T follicular helper cell (primary cell): ENCODE measurements at places on chromosomes 11 and 22.

DNA sequence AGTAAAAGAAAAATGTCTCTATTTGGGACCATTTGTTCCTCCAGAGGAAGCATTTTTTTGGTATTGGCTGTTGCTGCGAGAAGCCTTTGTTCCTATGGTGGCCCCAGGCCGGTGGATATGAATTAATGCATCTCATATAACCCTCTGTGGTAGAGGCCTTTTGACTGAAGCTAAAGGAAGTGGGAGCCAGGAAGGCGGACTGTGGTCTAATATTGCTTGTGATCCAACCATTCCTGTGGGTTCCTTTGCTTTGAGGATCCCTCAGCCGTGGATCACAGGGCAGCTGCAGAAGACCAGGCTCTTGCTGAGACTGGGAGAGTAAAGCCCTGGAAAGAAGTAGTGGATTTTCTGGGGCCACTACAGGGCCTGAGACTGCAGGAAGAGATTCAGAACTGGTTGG is 68.3 kb upstream of the NAV2 start:
- no peak for DNase-seq

DNA sequence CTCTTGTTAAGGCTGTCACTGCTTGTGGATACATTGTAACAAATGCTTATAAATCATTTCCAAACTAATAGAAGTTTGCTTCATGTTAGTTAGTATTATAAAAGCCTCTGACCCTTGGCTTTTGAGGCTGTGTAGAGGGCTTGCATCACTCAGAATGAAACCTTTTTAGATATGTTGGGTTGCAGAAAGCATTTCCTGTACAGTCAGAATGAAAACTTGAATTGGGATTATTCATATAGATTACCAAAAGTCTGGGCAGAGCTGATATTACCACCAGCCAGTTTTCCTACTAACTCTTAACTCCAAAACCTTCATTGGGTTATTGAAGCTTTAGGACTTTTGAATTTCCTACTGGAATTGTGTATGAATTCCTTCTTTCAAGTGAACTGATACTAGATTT is 12.0 kb downstream of the KMT2A start:
- DNase-seq, result no peak

GRCh38 chr22:45425101-45425500 is 11.6 kb downstream of the RIBC2 start:
- no peak for DNase-seq

GRCh38 chr11:9851366-9851765 is 187.5 kb downstream of the SWAP70 start:
- DNase-seq, result no peak

DNA sequence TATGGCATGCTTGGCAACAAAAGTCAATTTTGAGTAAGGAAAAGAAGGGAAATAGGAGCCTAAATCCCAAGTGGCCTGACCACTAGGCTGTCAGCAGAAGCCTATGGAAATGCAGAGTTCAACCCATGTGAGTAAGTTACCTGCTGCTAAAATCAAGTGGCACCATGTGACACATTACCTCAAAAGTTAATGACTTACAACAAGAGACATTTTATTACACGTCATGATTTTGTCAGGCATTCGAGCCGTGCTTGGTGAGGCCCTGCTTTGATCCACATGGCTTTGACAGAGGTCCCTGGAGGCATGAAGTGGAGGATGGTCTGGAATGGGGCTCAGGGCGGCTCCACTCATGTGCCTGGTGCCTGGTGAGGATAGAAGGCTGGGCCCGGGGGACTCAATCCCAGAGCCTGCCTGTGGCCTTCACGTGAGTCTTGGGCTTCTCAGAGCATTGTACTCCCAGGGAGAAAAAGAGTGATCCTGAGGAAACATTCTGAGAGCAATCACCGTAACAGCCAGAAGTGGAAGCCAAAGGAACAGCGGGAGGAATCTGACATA is 339.1 kb upstream of the B3GAT1 start:
- no peak for DNase-seq

GRCh38 chr22:39132871-39133524 is 19.5 kb downstream of the CBX7 start:
- DNase-seq, result no peak

DNA sequence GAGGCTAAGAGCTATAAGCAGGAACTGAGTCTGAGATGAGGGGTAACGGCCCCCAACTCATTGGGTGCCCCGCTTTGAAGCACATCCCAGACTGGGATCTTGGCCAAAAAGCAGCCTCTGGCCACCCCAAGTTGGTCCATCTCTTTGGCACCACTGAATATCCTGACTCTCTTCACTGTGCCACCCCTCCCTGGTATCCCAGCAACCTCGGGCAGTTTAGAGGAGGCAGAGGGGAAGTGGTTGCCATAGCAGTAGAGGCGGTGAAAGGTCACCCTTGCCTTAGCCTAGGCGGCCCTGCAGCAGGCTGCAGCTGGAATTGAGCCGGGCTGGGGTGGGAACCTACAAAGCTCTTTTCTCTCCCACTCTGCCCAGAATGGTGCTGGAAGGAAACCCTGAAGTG is 1.1 kb downstream of the PELI3 start:
- no peak for DNase-seq

GRCh38 chr11:27174672-27175210 is 134.1 kb downstream of the BBOX1 start:
- no peak for DNase-seq

DNA sequence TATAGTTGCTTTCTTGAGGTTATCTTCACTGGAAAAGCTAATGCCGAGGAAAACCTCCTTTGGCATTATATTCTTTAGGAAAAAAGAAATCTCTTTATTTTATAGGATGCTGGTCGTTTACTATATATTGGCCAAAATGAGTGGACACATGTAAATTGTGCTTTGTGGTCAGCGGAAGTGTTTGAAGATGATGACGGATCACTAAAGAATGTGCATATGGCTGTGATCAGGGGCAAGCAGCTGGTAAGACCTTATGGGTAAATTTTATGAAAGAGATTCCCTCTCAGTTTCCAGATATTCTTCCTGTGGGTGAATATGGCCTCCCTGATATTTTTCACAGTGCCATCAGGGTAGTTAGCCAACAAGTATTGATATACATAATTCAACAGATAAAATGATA is 29.4 kb upstream of the TTC36 start:
- DNase-seq, result no peak

DNA sequence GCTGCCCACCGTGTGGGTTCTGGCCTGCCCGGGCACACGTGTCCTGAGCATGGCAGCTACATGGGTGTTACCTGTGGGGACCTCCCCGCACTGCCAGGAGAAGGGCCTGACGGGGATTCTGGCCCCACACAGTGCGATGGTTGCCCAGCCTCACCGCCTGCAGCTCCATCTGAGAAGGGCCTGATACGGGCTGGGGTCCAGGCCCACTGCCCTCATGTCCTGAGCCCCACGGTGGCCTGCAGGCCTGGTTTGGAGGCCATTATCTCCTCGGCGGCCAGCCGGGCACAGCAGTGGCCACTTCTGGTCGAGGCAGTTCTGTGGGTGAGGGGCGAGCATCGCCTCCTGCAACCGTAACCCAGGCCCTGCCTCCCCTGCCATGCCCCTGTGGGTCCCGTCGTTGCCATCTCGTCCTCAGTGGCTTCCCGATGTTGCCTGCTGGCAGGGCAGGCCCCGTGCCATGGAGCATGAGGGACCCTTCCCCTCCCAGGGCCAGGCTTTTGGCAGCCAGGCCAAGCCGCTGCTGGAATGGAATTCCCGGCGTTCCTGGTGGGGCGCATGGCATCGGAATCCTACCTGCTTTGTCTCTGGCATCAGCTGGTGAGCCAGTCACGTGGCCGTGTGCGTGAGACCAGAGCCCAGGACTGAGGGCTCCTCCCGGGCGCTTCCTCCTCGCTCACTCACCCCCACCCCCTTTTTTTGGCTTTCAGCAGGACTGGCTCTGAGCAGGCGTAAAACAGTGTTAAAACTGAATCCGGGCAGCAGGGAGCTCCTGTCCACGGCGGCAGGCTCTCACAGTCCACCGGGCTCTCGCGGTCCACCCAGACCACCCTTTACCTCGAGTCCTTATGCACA is 71.9 kb upstream of the PPARA start:
- no peak for DNase-seq

GRCh38 chr11:66136752-66137123 is 66.7 kb downstream of the PACS1 start:
- no peak for DNase-seq

DNA sequence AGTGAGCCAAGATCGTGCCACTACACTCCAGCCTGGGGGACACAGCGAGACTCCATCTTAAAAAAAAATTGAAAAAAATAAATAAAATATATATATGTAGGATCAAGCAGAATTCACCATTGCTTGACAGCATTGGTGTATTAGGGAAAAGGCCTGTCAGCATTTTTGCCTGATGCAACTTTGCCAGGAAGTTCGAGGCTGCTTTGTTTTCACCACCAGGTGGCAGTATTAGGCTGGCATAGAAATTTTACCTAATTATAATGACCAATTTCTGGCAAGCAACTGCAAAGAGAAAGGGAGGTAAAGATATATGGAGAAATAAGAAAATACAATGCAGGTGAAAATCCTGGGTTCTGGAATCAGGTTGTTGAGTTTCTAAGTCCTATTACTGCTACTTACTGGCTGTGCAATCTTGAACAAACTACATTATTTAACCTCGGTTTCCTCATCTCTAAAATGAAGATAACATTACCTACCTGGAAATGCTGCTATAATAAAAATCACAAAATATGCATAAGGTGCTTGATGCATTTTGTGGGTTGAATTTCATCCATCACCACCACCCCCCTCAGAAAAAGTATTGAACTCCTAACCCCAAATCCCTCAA is 24.7 kb downstream of the LAYN start:
- peak; percentile 40 for DNase-seq

- no peak for DNase-seq
These were observed 5.5 kb upstream of the TMPRSS6 start for GRCh38 chr22:37115032-37115431.

DNA sequence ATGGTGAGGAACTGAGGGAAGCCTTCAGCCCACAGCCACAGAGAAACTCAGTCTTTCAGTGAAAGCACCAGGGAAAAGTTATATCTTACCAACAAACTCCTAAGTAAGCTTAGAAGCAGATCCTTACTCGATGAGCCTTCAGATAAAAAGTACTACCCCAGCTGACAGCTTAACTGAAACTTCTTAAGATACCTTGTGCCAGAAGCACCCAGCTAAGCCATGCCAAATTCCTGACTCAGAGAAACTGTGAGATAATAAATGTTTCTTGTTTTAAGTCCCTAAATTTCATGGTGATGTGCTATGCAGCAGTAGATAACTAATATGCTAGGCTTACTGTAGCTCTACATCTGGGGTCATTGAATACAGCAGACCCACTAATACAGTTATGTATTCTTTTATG is 2025.0 kb downstream of the LRRC4C start:
- DNase-seq, result no peak

DNA sequence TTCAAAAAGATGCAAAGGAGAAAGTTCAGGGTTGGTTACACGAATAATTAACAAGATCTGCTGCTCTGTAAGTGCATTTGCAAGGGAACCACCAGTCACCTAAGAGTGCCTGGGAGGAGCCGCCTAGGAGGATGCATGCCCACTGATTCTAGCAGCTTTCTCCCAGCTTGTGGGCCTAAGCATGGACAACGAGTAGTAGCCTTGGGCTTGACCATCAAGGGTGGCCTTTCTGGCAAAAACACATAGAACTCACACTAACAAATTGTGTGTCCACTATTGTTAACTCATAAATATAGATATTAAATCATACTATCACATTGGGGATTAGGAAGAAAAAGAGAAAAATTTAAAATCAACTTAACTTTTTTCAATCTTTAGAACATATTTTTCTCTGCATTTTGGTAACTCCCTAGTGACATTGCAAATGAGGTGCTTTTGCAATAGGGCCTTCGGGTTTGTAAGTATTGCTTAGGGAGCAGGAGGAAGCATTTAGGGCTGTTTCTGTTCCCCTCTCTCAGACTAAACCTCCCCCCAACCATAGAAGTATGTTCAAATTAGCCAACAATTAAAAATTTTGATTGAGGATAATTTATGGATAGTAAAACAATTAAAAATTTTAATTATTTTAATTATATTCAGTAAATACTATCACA is 57.3 kb upstream of the CEP295 start:
- DNase-seq, result no peak

GRCh38 chr11:2759228-2760195 is 59.7 kb upstream of the KCNQ1OT1 start:
- DNase-seq, result no peak

GRCh38 chr11:72373163-72373562 is 61.2 kb downstream of the CLPB start:
- no peak for DNase-seq

DNA sequence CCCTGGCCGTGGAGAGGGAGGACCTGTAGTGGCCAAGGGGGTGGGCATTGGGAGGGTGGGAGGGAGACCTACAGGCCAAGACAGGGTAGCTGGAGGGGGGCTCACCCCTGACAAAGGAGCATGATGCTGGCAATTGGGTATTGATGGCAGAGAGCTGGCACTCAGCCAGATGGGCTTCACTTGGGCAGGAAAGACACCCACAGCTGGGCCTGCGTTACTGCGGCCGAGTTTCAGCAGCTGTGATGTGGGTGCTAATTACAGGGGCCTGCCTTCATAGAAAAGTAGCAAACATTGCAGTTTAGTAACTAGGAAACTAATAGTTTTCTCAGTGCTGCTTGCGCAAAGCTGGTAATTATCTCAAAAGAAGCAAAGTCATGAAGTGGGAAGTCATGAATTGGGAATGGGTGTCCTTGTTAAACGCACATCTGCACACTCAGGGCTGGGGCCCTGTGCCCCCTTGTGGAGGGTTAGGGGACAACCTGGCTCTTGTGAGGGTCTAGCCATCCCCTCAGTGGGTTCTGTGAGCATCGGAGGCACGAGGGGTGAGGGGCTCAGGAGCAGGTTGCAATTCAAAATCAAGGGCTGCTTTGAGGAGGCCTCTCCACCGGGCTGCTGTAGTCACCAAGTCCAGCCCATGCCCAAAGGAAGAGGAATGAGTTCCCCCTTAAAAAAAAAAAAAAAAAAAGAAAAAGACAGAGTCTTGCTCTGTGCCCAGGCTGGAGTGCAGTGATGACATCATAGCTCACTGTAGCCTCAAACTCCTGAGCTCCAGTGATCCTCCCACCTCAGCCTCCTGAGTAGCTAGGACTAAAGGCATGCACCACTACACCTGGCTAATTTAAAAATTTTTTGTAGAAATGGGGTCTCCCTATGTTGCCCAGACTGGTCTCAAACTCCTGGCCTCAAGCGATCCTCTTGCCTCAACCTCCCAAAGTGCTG is 24.4 kb upstream of the TXNRD2 start:
- no peak for DNase-seq

DNA sequence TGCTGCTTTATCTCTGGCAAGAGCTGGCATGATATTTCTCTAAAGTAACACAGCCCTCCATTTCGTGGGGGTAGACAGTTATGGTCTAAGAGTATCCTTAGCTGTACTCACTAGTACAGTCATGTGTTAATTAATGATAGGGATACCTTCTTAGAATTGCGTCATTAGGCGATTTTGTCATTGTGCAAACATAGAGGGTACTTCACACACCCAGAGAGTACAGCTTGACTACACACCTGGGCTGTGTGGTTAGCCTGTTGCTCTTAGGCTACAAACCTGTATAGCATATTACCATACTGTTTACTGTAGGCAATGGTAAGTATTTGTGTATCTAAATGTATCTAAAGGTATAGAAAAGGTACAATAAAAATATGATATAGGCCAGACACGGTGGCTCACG is 17.0 kb downstream of the XRCC6 start:
- DNase-seq, result no peak
